ENCODE measurements at places on chromosomes 2 and 18.

DNA sequence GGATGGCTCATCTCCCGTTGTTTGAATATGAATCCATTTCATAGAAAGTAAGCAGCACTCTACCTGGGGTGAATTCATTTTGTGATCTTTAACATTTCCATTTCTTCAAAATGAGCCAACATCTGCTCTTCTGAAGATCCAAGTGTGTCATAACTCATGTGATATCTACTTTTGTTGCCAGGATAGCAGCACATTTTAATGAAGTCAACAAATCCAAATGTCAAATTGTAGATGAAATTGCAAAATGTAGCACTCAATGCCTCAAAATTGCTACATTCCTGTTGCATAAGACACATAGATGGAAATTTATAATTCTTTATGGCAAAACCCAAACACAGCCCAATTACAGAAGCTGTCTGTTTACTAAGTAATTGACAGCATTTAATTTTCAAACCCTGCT is 360.7 kb downstream of the TMX3 start:
- H3K36me3 ChIP-seq = no peaks in the 10 kb centered on the region
- H3K27ac ChIP-seq = no peak overlapping the region
- H3K4me3 ChIP-seq = no peak overlapping the region
- no peaks in the 10 kb centered on the region for H3K4me1 ChIP-seq

- H3K27ac ChIP-seq = no peak overlapping the region
- no peak for DNase-seq
- H3K4me3 ChIP-seq = no peak overlapping the region
- no peaks in the 10 kb centered on the region for H3K4me1 ChIP-seq
- H3K27me3 ChIP-seq = no peaks in the 10 kb centered on the region
- H3K36me3 ChIP-seq = peaks cover 1% of the 10 kb centered on the region
These were observed 60.1 kb downstream of the ABCG8 start for GRCh38 chr2:43898838-43899346.

DNA sequence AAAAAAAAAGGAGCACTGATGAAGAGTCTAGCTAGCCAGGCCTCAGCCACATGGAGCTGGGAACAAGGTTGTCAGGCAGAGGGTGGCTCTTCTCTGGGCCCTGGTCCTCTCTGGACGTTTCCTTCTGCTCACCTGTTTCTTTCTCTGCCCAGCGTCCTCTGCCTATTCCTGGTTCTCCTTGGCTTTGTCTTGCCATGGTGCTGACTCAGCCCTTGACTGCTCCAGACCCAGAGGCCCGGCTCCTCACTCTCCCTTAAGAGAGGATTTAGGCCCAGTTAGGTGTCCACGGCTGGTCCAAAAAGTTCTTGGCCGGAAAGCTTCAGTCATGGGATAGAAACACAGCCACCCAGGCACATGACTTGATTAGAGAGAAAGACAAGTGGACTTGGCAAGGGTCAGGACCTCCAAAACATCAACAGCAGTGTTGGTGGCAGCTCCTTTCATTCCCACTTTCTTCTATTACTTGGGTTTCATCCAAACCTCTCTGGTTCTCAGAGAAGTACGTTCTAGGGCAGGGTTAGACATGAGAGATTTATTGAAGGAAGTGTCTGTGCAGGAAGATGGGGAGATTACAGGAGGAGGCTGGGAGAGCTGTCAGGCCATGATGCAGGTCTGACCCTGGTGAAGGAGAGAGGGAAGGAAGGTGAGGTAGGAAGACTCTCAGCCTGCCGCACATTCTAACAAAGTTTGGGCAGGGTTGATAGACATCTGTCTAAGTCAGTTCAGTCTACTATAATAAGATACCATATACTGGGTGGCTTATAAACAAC is 14.5 kb upstream of the ATG16L1 start:
- no peak for DNase-seq
- H3K27ac ChIP-seq = no peak overlapping the region
- H3K4me1 ChIP-seq = no peaks in the 10 kb centered on the region
- H3K36me3 ChIP-seq = no peaks in the 10 kb centered on the region
- H3K27me3 ChIP-seq = no peaks in the 10 kb centered on the region

- no peak overlapping the region for H3K4me3 ChIP-seq
- DNase-seq = no peak
These were observed 76.9 kb downstream of the KLF7 start for GRCh38 chr2:207088839-207089238.

- H3K27me3 ChIP-seq = no peaks in the 10 kb centered on the region
- no peak overlapping the region for H3K4me3 ChIP-seq
- no peaks in the 10 kb centered on the region for H3K36me3 ChIP-seq
- H3K27ac ChIP-seq = no peak overlapping the region
These were observed 59.4 kb downstream of the OSR1 start for GRCh38 chr2:19299032-19299431.

DNA sequence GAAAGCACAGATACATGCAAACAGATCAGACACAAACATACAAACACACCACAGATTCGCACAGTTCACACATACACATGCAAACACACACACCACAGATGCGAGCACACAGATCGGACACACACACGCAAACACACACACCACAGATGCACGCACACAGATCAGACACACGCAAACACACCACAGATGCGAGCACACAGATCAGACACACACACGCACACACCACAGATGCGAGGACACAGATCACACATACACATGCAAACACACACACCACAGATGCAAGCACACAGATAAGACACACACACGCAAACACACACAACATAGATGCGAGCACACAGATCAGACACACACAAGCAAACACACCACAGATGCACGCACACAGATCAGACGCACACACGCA is 149.0 kb downstream of the PXDN start:
- DNase-seq = no peak
- no peak overlapping the region for H3K27ac ChIP-seq
- no peaks in the 10 kb centered on the region for H3K4me1 ChIP-seq

DNA sequence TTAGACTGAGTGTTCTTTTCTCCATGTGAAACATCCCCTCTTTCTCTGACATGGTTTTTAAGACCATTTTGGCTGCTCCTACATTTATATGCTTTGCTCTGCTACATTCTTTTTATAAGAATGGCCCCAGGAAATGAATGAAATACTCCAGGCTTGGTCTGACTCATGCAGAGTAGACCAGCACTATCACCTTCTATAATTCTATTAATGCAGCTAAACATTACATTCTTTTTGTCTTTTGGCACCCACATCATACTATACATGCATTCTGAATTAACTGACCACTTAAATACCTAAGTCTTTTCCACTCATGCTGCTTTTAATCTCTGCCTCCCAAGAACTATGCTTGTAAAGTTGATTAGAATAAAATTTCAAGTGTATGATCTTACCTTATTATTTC is 94.1 kb downstream of the AAK1 start:
- no peaks in the 10 kb centered on the region for H3K27me3 ChIP-seq
- H3K4me1 ChIP-seq = peaks cover 20% of the 10 kb centered on the region
- no peak overlapping the region for H3K4me3 ChIP-seq
- DNase-seq = no peak
- H3K27ac ChIP-seq = no peak overlapping the region

DNA sequence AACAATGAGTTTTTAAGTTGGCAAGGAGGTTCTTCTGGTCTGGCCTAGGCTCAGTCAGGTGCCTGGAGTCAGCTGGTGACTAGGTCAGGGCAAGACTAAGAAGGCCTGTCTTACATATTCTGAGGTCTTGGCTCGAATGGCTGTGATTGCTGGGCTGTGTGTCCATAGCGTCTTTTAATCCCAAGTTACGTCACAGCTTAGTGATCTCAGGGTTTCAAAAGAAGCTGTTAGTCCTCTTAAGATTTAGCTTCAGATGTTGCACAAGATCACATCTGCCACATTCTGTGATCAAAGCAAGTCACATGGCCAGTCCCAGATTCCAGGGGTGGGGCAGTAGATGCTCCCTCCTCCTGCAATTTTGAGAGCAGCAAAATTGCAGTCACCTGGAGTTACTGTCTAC is 61.3 kb downstream of the PKP4 start:
- peaks cover 18% of the 10 kb centered on the region for H3K4me1 ChIP-seq
- peak overlapping the region; percentile 84 for H3K27ac ChIP-seq
- DNase-seq = peak; percentile 84
- H3K27me3 ChIP-seq = no peaks in the 10 kb centered on the region
- H3K4me3 ChIP-seq = no peak overlapping the region

- no peak overlapping the region for H3K4me3 ChIP-seq
- DNase-seq = no peak
- H3K36me3 ChIP-seq = peaks cover 5% of the 10 kb centered on the region
- H3K27ac ChIP-seq = peak overlapping the region; percentile 100
- H3K4me1 ChIP-seq = peaks cover 40% of the 10 kb centered on the region
These were observed 39.5 kb upstream of the GMCL1 start for GRCh38 chr2:69789772-69790600.

DNA sequence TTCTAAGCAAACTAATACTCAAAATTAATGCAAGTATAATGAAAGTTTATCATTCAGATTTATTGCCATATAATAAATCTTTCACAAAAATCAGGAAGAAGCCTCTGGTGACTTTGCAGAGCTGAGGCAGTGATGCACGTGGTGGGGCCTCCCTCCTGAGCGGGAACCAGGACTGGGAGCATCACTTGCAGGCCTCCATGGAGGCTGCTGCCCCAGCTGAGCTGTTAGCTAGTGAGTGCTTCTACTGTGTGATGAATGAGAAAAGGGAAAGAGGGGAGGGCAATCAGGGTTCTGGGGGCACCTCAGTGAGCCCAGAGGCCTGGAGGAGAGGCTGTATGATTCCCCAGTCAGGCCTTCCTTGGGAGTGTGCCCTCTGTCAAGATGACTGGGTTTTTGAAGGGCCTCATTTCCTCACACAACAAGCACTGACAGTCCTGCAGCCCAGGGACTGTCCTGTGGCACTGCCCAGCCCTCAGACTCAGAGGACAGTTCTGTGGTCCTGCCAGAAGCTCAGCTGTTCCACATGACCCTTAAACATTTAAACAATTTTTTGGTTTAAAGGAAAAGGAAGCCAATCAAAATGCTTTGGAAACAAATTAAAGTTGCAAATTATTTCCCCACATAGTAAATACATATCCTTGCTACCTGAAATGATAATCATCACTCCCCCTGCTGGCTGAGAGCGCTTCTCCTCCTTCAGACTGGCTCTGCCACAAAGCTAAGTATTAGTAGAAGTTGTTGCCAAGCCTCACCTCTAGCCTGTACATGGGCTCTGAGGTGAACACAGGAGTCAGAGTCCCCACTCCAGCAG is 90.9 kb upstream of the SMAD7 start:
- no peak overlapping the region for H3K4me3 ChIP-seq
- H3K27ac ChIP-seq = no peak overlapping the region
- no peaks in the 10 kb centered on the region for H3K27me3 ChIP-seq
- peak; percentile 30 for DNase-seq
- no peaks in the 10 kb centered on the region for H3K4me1 ChIP-seq

GRCh38 chr2:106105151-106105922 is 88.8 kb downstream of the UXS1 start:
- no peaks in the 10 kb centered on the region for H3K36me3 ChIP-seq
- DNase-seq = no peak
- no peak overlapping the region for H3K27ac ChIP-seq
- no peaks in the 10 kb centered on the region for H3K4me1 ChIP-seq
- no peak overlapping the region for H3K4me3 ChIP-seq

GRCh38 chr2:240127191-240127750 is 8.8 kb downstream of the COPS9 start:
- no peaks in the 10 kb centered on the region for H3K27me3 ChIP-seq
- no peak for DNase-seq
- no peaks in the 10 kb centered on the region for H3K36me3 ChIP-seq

GRCh38 chr2:241147336-241147735 is 1.9 kb downstream of the PASK start:
- no peaks in the 10 kb centered on the region for H3K36me3 ChIP-seq
- H3K27me3 ChIP-seq = no peaks in the 10 kb centered on the region
- no peak overlapping the region for H3K27ac ChIP-seq
- no peak overlapping the region for H3K4me3 ChIP-seq
- H3K4me1 ChIP-seq = 0 out of 2 replicates have a peak, but pooled peaks cover 3% of the 10 kb centered on the region

DNA sequence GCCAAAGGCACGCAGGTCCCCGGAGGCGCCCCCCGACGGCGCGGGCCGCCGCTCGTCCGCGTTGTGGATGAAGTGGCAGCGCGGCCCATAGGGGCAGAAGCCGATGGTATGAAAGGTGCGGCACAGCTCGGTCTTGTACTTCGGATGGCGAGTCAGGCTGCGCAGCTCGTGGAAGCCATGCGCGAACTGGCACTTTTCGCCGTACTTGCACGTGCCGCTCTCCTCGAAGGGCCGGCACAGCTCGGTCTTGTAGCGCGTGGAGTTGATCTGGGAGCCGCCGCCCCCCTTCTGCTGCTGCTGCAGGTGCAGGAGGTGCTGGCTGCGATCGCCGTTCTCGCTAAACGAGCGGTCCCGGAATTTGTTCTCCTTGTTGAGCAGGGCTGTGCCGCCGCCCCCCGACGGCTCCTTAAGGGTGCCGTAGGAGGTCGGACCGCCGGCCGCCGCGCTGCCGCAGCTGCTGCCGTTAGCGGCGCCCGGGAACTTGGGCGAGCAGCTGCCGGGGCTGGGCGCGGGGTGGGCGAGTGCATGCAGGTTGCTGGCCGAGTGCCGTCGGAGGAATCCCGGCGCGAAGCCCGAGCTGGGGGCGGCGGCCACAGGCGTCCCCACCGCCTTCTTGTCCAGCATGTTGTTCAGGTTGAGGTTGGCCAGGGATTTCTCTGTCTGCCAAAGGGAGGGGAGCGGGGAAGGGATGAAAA is 1.2 kb downstream of the ZFP36L2 start:
- no peaks in the 10 kb centered on the region for H3K27me3 ChIP-seq
- H3K4me1 ChIP-seq = peaks cover 41% of the 10 kb centered on the region

- H3K36me3 ChIP-seq = peaks cover 6% of the 10 kb centered on the region
- H3K27ac ChIP-seq = no peak overlapping the region
- peaks cover 20% of the 10 kb centered on the region for H3K4me1 ChIP-seq
- no peak overlapping the region for H3K4me3 ChIP-seq
These were observed 1.4 kb downstream of the GPBAR1 start for GRCh38 chr2:218262237-218262600.

- H3K4me3 ChIP-seq = no peak overlapping the region
- peaks cover 7% of the 10 kb centered on the region for H3K4me1 ChIP-seq
- H3K27me3 ChIP-seq = no peaks in the 10 kb centered on the region
- no peak overlapping the region for H3K27ac ChIP-seq
These were observed 3.5 kb upstream of the SMCHD1 start for GRCh38 chr18:2651981-2652380.

GRCh38 chr2:60957643-60958042 is 59.9 kb upstream of the PEX13 start:
- no peak overlapping the region for H3K27ac ChIP-seq
- no peaks in the 10 kb centered on the region for H3K36me3 ChIP-seq
- no peak overlapping the region for H3K4me3 ChIP-seq
- no peak for DNase-seq

- DNase-seq = peak; percentile 2
- no peaks in the 10 kb centered on the region for H3K36me3 ChIP-seq
- H3K27me3 ChIP-seq = no peaks in the 10 kb centered on the region
- H3K4me1 ChIP-seq = no peaks in the 10 kb centered on the region
These were observed 4.1 kb upstream of the LOXHD1 start for GRCh38 chr18:46660957-46661749.

Measured in Caco-2 (cell line).